Bone marrow (tissue), 2 donors: ENCODE measurements at places on chromosomes 3 and 15.

GRCh38 chr3:151979906-151980305 is 106.5 kb downstream of the SUCNR1 start:
- peak; percentile 12 for DNase-seq

- DNase-seq: no peak
Observed at GRCh38 chr15:36364377-36364776, 215.0 kb upstream of the CDIN1 start.

GRCh38 chr3:72193771-72194430 is 409.0 kb upstream of the PROK2 start:
- DNase-seq: no peak

DNA sequence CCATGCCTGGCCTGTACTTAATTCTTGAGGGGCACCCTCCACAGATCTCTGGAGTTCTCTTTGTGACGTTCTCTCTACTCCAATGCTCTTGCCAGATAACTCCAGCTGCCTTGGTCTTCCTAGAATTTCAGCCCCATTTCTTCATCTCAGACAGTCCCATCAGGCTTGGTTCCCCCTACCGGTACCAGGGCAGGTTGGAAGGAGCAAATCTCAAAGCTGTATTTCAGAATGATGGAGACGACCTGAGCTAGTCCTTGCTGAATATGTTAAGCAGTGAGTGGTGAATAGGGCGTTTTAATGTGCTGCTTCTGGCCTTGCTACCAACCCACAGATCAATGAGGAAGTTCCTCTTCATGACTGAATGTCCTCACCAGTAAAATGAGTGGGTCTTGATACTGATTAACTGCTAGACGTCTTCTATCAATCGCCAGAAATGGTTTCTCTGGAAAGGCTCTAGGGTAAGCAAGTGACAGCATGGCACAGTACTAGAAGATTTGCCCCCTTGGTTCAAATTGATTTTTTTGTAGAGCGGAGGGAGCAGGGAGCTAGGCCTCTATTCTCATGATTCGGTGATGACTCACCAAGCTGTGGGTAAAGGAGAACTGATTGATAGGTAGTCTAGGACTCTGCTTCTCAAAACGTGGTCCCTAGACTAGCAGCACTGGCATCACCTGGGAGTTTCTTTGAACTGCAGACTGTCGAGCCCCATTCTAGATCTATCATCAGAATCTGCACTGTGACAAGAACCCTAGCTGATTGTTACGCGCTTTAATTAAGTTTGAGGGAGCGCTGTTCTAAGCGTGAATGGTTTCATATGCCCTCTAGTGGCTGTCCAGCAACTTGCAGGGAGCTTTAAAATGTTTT is 67.8 kb downstream of the UBP1 start:
- peak; percentile 6 for DNase-seq

- no peak for DNase-seq
Observed at GRCh38 chr3:114241262-114241661, 3.9 kb upstream of the ZNF80 start.

DNA sequence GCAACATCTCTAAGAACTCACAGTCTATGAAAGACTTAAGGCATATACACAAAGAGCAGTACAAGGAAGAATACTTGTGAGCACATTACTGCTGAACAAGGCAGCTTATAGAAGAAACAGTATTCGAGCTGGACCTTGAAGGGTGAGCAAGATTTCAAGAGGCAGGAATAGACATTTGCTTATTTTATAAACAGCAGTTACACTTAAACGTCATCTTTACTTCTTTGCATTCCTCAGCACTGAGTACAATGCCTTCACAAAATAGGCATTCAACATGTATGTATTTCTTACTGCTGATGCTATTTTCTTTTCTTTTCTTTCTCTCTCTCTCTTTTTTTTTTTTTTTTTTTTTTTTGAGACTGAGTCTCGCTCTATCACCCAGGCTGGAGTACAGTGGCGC is 205.8 kb downstream of the ZIC4 start:
- no peak for DNase-seq

GRCh38 chr3:127045435-127046045 is 62.6 kb downstream of the PLXNA1 start:
- DNase-seq: no peak

DNA sequence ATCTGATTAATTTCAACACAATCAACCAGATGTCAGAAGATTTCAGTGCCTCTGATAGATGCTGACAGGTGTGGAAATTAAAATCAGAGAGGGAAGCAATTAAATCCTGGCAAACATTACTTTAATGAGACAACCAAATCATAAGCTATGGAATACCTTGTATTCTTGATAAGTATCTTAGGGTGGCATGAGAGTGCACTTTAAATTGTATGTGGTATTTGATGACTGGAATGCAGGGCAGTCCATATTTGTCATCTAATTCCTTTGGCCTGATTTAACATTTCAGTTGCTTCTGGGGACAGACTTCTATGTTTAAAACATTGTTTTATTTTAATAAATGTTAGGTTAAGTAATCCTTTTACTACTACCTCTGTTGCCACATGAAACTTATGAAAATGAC is 184.1 kb downstream of the LPP start:
- DNase-seq: no peak

DNA sequence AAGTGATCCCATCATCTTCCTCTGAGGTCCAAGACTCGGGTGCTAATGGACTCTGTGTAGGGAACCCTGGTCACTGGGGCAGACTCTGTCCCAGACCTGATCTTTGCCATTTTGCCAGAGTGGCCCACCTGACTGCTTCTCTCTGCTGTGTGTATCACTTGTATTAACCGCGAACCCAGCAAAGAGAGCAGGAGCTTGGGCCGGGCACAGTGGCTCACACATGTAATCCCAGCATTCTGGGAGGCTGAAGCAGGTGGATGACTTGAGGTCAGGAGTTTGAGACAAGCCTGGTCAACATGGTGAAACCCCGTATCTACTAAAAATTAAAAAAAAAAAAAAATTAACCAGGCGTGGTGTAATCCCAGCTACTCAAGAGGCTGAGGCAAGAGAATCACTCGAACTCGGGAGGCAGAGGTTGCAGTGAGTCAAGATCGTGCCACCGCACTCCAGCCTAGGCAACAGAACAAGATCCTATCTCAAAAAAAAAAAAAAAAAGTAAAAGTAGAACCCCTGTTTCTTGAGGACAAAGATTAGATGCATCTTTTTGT is 32.9 kb upstream of the CYP11A1 start:
- DNase-seq: no peak
